ENCODE measurements at places on chromosomes 1 and 21.

- no peak for DNase-seq
Measured at GRCh38 chr1:230985711-230986110, 6.8 kb downstream of the ARV1 start.

DNA sequence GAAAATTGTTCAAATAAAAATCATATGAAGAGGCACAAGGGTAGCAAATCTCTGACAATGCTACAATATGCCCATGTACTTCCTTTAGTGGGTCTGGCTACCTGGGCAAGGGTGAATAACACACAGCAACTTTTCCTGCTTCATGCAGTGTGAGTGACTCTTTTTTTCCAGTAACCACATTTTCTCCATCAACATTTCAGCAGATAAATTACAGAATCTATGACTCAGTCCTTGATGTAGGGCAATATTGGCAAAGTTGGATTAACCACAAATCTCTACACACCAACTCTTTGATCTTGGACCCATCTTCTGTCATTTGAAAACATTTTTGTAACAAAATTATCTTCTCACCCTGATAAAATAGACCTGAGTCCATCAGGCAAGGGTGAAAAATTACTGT, 31.7 kb downstream of the ERICH3 start:
- DNase-seq = no peak

DNA sequence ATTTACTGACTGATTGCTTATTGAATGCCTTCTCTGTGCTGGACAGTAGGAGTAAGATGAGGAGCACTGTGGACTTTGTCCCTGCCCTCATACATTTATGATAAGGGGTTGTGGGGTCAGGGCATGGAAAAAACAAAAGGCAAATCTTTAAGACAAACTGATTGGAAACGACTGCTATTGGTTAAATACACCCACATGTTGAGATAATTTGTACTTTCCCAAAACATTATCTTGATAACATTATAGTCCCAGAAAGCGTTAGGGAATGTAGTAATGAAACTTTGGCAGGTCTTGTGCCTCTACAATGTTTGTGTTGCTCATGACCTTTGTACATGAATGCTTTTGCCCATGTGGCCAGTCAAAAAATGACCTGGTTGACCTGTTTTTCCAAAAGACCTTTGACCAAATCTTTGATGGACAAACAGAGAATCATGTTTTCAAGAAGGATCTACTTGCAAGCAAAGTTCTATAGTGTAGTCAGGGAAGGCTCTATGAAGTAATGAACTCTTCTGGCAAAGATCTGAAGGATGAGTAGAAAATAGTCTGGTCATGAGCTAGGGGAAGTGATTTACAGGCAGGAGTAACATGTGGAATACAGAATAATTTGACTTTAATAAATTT, 50.9 kb downstream of the LEPR start:
- no peak for DNase-seq

GRCh38 chr1:27372022-27372807, 2.4 kb downstream of the FCN3 start:
- no peak for DNase-seq

GRCh38 chr1:20323613-20323920, 32.9 kb downstream of the VWA5B1 start:
- no peak for DNase-seq

GRCh38 chr1:230735447-230735846, 11.7 kb upstream of the CAPN9 start:
- no peak for DNase-seq

DNA sequence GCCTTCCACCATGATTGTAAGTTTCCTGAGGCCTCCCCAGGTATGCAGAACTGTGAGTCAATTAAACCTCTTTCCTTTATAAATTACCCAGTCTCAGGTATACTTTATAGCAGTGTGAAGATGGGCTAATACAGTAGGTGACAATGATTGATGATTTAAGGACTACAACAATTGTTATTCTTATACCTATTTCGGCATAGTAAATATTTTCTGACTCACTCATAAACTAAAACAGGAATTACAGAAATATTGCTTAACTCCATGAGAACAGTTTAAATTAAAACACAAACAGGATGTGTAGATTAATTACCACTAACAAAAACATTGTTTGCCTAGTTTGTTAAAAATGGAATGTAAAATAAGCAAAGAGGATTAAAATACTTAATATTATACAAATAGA, 839.9 kb downstream of the LTN1 start:
- no peak for DNase-seq

DNA sequence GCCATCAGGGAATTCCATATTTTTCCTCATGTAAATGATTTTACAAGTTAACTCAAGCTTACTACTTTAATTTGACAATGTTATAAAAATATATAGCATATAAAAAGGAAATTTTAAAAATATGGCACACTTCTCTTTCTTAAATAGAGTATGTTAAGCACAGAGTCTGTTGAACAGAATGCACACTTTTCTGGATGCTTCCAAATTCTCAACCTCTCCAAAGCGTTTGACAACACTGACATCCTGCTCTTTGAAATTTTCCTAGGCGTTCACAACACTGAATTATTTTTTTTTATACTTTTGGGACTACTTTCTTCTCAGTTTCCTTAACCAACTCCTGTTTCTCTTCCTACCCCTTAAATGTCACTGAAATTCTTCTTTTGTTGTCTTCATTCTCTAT, 117.8 kb upstream of the PLXNA2 start:
- DNase-seq = no peak

DNA sequence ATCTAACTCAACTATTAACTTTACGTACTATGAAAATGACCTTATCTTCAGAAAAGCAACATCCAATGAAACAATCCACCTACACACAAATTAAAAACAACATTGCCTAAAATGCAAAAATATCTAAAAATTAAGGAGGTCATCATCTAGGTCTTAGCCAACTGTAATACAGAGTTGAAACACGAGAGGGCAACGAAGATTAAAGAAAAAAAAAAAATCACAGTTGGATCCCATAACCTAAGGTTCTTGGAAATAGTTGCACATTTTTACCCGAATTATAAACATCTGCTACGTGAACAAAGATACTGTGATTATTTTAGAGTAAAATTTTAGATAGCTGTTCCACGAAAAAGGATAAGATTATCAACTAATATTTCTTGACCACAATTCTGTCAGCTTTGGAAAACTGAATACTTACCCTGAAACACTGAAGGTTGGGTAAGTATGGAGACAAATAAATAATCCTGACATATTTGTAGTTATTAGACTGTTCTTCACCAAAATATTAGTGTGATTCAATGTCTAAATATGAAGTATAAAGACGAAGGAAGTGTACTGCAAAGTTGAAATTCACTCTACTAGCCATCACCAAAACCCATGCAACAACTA, 88.0 kb upstream of the AK4 start:
- no peak for DNase-seq

DNA sequence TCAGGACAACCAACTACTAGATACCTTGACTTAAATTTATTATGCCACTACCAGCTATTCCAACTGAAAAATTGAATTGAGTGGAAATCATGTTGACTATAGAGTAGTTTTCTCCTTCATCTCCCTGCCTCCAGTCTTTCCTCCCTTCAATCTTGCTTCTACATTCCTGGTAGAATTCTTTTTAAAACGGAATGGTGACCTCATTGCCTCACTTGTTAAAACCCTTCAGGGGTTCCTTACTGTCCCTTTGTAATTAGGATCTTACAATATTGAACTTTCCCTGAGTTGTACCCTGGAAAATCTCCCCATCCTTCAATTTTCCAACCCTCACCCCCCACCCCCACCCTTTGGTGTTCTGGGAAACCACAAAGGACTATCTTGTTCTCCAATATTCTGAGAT, 82.8 kb upstream of the ZNF326 start:
- no peak for DNase-seq

DNA sequence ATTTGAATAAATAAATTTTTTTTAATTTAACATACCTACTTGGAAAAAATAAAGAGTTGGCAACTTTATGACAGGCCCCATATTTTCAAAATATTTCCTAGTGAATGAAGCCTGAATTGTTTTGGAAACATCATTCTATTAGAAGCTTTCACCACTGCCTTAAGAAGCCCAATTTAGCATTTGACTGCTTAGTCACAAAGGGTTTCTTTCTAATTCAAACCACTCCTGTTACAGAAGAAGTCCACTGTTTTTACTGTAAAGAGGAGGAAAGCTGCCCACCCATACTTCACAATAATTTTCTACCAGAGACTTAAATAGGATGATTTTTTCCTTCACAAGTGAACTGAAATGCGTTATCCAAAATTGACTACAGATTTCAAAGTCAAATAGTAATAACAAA, 534.6 kb upstream of the PTBP2 start:
- no peak for DNase-seq

- no peak for DNase-seq
Measured at GRCh38 chr21:38740090-38740489, 65.6 kb upstream of the ETS2 start.

DNA sequence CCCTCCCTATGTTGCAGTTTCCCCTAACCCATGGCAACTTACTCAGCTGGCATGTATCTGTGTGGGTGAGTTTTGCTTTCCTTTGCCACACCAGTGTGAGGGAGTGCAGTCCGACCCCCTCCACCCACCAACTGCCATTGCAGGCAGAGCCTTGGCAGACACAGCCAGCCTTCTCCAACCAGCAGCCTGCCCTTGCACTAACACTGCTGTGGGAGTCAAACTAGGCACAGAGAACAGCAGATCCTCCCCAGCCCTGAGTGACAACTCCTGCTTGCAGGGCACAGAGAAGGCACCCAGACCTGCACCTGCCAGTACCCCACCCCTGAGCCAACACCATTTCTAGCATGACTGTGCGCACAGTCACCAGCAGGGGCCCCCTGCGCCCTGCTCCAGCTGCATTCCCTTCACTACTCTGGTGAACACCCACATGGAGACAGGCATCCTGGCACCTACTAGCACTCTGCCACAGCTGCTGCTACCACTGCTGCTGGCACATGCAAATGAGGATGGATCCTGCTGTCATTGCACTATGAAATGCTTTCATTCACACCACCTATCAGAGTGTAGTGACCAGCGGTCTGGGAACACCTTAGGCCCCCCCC, 98.4 kb downstream of the MAGI3 start:
- DNase-seq = no peak

All from NCI-H1105 treated with DMSO at 0.1 percent for 48 hours (cell line).